Neural progenitor cell (in vitro differentiated cells): ENCODE measurements at places on chromosomes 3 and 15. TPM values are rescaled to one million over a fixed set of nuclear protein-coding genes. Genes with fewer than 3 reads are reported as not detected.

Gene C3orf70
- total RNA-seq, result 4.7 and 4.8 TPM in 2 replicates

Gene RTP3
- total RNA-seq, result not detected in 2 replicates

Gene ALDH1L1
- total RNA-seq, result 0.31 and 0.60 TPM in 2 replicates

Gene NAALADL2
- total RNA-seq, result 7.3 and 11.5 TPM in 2 replicates

Gene WDR76
- total RNA-seq, result 31.5 and 32.6 TPM in 2 replicates

Gene ZBTB11
- 19.8 and 30.2 TPM in 2 replicates for total RNA-seq

DNA sequence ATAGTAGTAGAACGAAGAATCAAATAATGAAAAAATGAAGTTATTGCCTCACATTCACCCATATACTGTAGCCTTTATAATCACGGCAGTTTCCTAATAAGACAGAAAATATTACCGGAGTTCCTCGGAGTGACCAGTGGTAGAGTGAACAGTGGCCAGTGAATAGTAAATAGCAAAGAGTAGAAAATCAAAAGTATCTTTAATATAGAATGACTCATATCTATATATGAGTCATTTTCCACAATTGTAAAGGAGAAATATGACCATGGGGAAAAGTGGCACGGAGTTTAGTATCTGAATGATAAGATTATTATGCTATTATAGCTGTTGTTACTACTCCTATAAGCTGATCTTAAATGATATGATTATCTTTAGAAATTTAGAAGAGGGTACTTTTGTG lies 38.5 kb downstream of the ZBTB20 start:
- no peak for DNase-seq
- no peaks in the 10 kb centered on the region for H3K27me3 ChIP-seq
- H3K4me3 ChIP-seq, result no peak overlapping the region

DNA sequence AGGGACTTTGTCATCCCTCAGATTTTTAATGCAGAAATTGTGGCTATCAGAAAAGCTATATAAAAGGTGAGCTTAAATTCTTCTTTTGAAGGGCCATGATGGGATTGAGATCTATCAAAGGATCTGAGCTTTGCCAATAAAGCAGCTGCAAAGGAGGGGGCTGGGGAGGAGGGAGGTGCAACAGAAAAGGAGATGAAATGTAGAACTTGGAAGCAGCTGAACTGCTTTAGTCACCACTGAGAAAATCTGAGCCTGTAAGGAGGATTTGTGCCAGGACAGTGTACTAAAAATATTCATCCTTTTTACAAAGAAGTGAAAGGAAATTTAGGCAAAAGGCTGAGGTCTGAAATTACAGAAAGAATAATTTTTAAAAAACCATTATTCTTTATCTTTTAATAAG lies 10.4 kb downstream of the TSPAN3 start:
- peaks cover 23% of the 10 kb centered on the region for H3K4me1 ChIP-seq
- no peak overlapping the region for H3K4me3 ChIP-seq
- H3K27ac ChIP-seq, result no peak overlapping the region
- DNase-seq, result no peak

DNA sequence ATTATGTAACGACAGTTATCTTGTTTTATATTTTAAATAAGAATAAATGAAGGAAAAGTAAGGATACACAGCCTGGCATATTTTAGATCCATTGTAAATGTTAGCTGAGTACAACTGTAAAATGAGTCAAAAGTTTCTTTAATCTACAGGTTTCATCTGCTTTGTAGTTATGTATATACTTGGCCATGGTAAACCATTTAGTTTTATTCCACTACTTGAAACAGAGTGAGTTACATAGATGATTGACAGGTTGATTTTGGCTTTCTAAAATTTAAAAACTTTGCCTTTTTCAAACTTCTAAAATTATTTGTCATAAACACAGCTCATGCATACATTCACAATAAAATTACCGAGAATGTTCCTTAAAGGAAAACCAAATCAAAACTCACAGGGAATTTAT lies 371.2 kb downstream of the ROBO1 start:
- H3K4me1 ChIP-seq, result no peaks in the 10 kb centered on the region
- no peak for DNase-seq
- no peaks in the 10 kb centered on the region for H3K36me3 ChIP-seq
- no peak overlapping the region for H3K4me3 ChIP-seq
- no peaks in the 10 kb centered on the region for H3K27me3 ChIP-seq

- no peak for DNase-seq
- H3K27me3 ChIP-seq, result no peaks in the 10 kb centered on the region
- H3K36me3 ChIP-seq, result no peaks in the 10 kb centered on the region
- H3K4me3 ChIP-seq, result no peak overlapping the region
Observed at GRCh38 chr3:100850701-100851100, 141.4 kb downstream of the TFG start.

DNA sequence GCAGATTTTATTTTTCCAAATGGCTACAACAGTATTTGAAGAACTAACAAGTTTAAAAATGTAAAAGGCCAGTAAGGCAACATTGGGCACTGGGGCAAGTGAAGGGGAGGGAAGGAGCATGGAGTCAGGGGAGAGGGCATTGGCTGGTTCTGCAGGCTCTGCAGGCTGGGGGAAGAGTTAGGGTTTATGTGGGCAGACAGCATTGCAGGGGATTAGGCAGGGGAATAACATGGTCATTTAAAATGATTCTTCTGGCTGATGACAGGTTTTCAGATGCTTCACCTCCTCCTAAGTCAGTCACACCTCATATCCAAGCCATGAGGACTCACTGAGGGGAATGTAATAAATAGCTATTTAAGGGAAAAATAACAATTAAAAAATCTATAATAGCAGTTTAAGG lies 52.6 kb downstream of the BTD start:
- no peak for DNase-seq
- peaks cover 13% of the 10 kb centered on the region for H3K4me1 ChIP-seq
- no peaks in the 10 kb centered on the region for H3K36me3 ChIP-seq
- no peaks in the 10 kb centered on the region for H3K27me3 ChIP-seq
